ENCODE measurements at places on chromosomes 6 and 20.

DNA sequence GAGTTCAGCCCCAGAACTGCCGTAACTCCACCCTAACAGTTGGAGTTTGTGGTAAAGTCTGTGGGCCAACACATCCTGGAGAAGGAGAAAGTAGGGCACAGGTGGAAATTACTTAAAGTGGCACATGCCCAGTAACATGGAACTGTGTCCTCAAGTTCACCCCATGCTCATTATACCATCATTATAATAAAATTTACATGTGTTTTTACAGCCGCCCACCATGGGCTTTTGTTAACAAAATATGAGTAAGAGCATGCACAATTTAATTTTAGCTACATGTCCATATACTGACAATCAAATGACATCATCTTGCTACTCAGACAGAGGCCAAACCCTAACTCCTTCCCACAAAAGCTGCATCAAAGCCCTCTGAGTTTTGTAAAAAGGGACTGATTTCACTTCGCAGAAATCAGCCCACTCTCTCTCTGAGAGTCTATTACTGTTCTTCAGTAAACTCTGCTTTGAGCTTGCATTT, 17.3 kb upstream of the ELOVL4 start:
- no peak for DNase-seq

- no peak for DNase-seq
Observed at GRCh38 chr20:43996240-43996930, 81.7 kb downstream of the TOX2 start.

- DNase-seq, result no peak
Observed at GRCh38 chr20:20888936-20889335, 176.5 kb upstream of the RALGAPA2 start.

- no peak for DNase-seq
Observed at GRCh38 chr6:8819446-8819845, 384.1 kb upstream of the SLC35B3 start.

- DNase-seq, result no peak
Observed at GRCh38 chr6:85394853-85395538, 54.9 kb upstream of the NT5E start.

- DNase-seq, result no peak
Observed at GRCh38 chr6:129651291-129651691, 58.7 kb downstream of the ARHGAP18 start.

GRCh38 chr6:39053854-39054576, 5.4 kb downstream of the GLP1R start:
- DNase-seq, result no peak

- DNase-seq, result no peak
Observed at GRCh38 chr20:5511082-5511481, 194.3 kb upstream of the PROKR2 start.

- no peak for DNase-seq
Observed at GRCh38 chr6:84093441-84094435, 60.2 kb downstream of the MRAP2 start.

DNA sequence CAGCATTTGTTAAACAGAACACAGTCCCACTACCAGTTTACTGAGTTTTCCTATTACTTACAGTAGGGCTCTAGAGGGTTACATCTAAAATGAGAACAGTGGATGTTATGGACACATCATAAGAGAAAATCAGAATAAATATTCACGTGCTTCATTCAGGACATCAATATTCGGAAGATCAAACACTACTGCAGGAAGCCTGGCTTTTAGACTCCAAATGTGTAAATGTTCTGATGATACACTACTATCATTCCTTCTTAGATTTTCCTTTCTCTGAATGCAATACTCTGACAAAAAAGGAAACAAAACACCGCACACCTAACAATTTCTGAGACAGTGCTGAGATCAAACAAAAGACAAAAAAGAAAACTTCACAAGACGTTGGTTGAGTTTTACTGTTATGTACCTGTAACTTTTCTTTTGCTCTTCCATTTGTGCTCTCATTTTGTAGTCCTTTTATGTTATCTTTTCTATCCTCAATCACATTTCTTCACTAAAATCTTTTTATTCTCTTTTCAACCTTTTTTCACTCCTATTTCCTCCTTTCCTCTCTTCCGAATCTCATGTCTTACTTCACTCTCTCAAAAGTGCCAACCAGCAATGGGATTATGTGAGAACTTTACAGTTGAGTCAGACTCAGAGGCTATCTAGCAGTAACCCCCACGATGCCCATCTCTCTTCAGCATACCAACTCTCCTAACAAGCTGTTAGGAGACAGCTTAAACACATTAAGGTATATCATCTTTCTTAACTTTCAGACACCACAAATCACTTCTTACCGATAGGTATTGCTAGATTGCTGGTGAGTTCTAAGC, 1.7 kb downstream of the FAM184A start:
- no peak for DNase-seq

- DNase-seq, result no peak
Observed at GRCh38 chr20:50601511-50602431, 89.6 kb downstream of the RIPOR3 start.

- no peak for DNase-seq
Observed at GRCh38 chr20:7371518-7372163, 568.6 kb downstream of the HAO1 start.

DNA sequence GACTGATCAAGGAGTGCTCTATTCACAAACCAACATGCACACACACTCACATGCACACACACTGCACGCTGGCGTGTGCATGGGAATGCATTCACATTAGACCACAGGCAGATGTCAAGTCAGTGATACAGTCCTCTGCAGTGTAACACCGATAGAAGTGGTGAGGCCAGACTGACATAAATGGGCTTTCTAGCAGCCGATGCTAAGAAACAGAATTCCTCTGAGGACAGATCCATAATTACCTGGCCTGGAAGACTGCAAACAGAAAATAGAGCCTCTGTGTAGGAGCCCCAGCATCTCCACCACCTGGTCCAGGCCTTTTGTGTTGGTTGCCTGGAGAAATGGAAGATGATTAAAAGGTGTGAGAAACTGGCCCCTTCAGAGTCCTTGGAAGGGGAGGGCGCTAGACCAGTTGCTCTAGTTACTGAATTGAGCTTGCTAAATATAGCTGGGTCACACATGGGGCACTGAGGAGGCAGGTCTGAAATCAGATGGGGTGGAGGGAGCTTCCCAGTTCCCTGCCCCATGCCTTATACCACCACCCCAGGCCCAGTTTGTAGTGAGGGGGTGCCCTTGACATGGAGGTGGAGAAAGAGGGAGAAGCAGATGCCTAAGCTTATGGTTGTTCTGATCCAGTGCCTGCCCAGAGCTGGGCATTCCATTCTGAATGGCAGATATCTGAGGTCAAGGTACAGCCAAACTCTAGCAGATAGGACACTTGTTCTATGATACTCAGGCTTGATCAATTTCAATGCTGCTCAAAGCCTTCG, 233.8 kb downstream of the LRFN2 start:
- DNase-seq, result no peak

- DNase-seq, result no peak
Observed at GRCh38 chr6:7513529-7513928, 27.9 kb upstream of the DSP start.

- peak; percentile 78 for DNase-seq
Observed at GRCh38 chr6:45479834-45480751, 102.4 kb upstream of the SUPT3H start.

GRCh38 chr20:44901974-44902373, 7.9 kb upstream of the PABPC1L start:
- DNase-seq, result no peak

DNA sequence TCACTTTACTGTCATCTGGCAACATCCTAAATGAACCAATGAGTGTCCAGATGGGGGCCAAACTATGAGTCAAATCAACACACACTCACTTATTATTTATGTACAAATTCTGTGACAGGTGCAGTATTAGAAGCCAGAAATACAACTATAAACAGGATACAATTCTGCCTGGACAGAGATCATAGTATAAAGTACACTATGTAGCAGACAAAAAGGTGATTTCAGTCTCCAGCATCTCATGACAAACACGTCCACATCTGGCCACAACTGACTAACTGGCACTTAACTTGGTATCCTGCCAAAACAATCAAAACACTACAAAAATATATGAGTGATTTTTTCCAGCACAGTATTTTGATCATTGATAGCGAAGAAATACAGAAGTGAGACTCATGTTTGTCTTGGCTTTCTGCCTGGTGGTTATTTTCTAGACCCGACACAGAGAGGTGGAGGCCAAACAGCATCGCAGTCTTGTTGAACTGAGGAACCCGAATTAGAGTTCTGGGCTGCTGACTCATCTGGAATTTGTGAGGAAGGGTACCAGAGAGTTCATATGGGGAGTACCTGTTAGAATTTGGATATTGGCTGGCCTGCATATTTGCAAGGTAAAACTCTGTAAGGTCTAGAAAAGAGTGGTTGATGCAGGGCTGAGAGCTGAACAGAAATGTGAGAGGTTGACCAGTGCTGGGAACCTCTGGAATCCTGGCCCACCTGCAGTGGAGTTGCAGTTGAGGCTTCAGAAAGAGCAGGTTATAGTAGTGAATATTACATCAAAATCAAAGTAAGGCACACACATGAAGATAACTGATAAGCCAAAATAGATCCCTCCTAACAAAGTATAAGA, 475.2 kb downstream of the PTPRT start:
- DNase-seq, result no peak
